ENCODE measurements at places on chromosomes 4 and X. TPM values are rescaled to one million over a fixed set of nuclear protein-coding genes. Genes with fewer than 3 reads are reported as not detected.
A peak's percentile ranks its signal among the peaks of the same experiment; 100 is the strongest.

TACR3 gene
- not detected for total RNA-seq

GRCh38 chr4:107978716-107979451, 10.8 kb upstream of the HADH start:
- no peak for DNase-seq

DNA sequence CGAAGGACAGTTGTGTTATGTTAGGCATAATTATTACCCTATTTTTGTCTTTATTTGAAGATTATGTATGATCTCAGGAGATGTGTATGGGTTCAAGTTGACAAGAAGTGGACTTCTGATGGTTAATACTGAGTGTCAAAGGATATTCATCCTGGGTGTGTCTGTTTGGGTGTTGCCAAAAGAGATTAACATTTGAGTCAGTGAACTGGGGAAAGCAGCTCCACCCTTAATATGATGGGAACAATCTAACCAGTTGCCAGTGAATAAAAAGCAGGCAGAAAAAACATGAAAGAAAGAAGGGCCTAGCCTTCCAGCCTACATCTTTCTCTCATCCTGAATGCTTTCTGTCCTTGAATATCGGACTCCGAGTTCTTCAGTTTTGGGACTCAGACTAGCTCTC, 332.6 kb downstream of the DTHD1 start:
- no peak for DNase-seq

UGT2A1 gene
- not detected for total RNA-seq

- DNase-seq, result peak; percentile 53
Observed at GRCh38 chr4:153393397-153393796, 48.9 kb downstream of the MND1 start.

DNA sequence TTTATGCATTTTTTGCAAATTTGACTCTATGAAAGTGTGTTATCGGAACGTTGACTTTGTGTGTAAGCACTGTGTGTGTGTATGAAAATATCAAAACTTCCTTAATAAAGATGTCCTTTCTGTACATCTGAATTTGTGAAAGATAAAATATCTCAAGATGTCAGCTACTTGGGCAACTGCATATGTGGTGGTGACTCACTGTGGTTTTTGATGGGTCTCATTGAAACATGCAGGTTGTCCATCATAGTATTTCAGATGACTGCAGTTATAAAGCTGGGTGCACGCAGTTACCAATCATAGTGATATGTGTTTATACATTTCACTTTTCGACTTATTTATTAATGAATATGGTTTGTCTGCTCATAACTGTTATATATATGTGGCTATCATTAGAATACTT, 19.7 kb upstream of the BBS12 start:
- no peak for DNase-seq

DNA sequence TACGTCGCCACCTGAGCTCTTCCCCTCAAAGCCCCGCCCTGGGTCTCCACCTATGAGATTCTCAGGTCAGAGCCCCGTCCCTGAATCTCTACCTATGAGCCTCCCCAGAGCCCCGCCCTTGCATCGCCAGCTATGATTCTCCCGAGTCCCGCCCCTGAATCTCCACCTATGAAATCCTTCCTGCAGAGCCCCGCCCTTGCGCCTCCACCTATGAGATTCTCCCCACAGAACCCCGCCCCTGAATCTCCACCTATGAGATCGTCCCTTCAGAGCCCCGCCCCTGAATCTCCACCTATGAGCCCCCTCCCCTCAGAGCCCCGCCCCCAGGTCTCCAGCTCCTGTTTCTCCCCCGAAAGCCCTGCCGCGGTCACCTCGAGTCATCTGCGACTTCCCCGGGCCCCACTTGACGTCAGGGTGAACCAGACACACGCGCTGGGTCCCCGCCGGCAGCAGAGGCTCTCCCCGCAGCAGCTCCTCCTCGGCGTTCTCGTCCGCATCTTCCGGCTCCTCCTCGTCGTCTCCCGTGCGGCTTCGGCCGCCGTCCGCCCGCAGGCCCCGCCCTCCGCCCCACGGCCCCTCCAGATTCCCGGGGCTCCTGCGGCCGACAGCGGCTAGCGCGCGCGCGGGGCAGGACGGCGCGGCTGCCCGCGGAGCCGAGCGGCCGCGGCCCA, 393 bp downstream of the GTPBP6 start:
- peak; percentile 98 for DNase-seq

CNKSR2 gene
- 1.1 TPM for total RNA-seq

GRCh38 chr4:113645771-113646441, 115.6 kb downstream of the CAMK2D start:
- no peak for DNase-seq

- no peak for DNase-seq
Observed at GRCh38 chr4:99165978-99166377, 21.9 kb upstream of the ADH4 start.

PCDH7 gene
- total RNA-seq, result 14.5 TPM

CXorf65 gene
- total RNA-seq, result not detected

TACC3 gene
- total RNA-seq, result 4.1 TPM

- DNase-seq, result no peak
Observed at GRCh38 chr4:12507868-12508481, 976.2 kb downstream of the RAB28 start.

GRCh38 chr4:76212851-76213414, 691 bp downstream of the SCARB2 start:
- DNase-seq, result no peak

SMR3B gene
- total RNA-seq, result not detected

GSX2 gene
- total RNA-seq, result not detected

GRCh38 chrX:132955690-132956089, 2.7 kb downstream of the HS6ST2 start:
- no peak for DNase-seq

SLC6A14 gene
- total RNA-seq, result not detected

GRCh38 chr4:169810325-169811323, 52.9 kb upstream of the HPF1 start:
- DNase-seq, result no peak

All from right cardiac atrium (tissue), 5 donors.